NCI-H1930 (cell line): ENCODE measurements at places on chromosomes 5 and 9.

DNA sequence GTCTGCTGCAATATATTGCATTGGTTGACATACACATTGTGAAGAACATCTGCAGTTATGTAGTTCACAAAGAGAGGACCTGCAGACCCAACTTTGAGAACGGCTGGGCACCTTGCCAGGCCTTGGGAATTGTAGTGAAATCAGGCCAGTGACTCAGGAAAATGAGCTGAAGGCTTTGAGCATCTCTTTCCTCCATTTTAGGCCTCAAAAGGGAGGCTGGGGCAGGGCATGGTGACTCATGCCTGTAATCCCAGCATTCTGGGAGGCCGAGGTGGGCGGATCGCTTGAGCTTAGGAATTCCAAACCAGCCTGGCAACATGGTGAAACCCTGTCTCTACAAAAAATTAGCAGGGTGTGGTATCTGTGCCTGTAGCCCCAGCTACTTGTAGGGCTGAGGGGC is 1.4 kb upstream of the IPPK start:
- DNase-seq: no peak

- no peak for DNase-seq
Measured at GRCh38 chr5:168022446-168023169, 268.8 kb upstream of the WWC1 start.

- DNase-seq: no peak
Measured at GRCh38 chr5:178671602-178672144, 44.8 kb upstream of the CLK4 start.

- DNase-seq: no peak
Measured at GRCh38 chr9:122126331-122127261, 33.0 kb downstream of the NDUFA8 start.

GRCh38 chr9:137272241-137273094 is 5.1 kb upstream of the TOR4A start:
- DNase-seq: no peak

DNA sequence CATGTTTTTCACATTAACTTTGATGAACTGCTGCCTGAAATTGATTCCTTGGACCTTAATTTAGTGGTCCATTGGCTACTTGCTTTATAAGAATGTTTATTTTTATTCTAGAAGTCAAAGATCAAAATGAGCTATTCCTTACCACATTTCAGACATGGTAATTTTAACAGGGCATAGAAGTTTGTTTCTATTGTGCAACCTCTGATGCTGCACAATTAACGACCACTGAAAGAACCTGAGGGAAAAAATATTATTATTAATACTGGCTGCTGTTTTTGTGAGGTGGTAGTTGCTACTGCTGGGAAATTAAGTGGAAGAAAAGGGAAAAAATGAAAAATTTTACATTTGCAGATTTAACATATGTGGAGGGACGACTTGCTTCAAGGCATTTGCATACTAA is 37.9 kb upstream of the RAB3C start:
- DNase-seq: no peak

DNA sequence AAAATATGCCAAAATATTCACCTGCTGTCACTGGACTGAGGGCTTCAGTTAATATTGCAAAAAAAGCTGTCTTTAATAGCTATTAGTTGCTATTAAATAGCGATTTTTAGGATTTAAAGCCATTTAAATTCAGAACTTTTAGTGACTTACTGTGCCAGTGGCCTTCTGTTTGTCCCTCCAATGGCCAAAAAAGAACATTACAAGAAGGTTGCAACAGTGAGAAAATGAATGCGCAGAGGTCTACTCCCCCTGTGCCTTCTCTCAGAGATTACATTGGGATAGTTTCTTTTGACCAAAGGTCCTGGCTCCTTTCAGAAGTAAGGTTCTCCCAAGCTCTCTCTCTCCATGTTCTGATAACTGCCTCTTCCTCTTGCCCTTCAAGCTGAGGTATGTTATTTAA is 930.3 kb upstream of the ARRDC3 start:
- DNase-seq: no peak

DNA sequence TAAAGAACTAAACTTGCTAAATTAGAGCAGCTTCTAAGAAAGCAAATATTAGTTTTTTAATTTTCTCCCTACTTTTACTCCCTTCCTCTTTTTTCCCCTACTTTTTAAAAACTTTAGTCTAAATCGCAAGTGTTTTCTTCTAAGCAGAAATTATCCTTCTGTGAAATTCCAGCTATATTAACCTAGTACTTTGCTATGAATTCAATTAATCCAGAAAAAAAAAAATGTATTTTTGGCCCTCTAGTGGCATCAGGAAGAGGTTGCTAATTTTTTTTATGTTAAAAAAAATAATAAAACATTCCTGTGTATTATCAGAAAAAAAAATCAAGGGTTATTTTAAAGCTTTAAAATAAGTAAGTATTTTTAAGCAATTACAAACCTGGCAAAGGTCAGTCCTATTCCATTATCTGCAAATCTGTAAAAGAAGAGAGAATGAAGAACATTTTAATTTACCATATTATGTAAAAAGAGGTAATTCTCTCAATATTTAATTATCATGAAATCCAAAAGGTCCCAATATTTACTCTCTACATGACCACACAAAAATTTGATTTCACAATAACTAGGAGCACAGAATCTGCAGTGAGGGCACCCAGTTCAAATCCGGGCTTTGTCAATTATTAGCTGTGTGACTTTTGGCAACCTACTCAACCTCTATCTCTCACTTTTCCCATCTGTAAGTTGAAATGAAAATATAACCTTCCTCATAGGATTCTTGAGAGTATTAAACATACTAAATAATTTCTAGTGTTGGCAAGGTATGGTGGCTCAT is 52.0 kb downstream of the CEMIP2 start:
- no peak for DNase-seq

- DNase-seq: no peak
Measured at GRCh38 chr9:110351009-110351467, 13.4 kb upstream of the TXNDC8 start.

- DNase-seq: no peak
Measured at GRCh38 chr9:2128618-2129017, 113.5 kb downstream of the SMARCA2 start.

GRCh38 chr5:38329132-38329715 is 70.9 kb downstream of the EGFLAM start:
- no peak for DNase-seq

- no peak for DNase-seq
Measured at GRCh38 chr5:92944903-92945604, 636.0 kb downstream of the NR2F1-AS1 start.

GRCh38 chr5:157613385-157614245 is 38.0 kb upstream of the ADAM19 start:
- no peak for DNase-seq

DNA sequence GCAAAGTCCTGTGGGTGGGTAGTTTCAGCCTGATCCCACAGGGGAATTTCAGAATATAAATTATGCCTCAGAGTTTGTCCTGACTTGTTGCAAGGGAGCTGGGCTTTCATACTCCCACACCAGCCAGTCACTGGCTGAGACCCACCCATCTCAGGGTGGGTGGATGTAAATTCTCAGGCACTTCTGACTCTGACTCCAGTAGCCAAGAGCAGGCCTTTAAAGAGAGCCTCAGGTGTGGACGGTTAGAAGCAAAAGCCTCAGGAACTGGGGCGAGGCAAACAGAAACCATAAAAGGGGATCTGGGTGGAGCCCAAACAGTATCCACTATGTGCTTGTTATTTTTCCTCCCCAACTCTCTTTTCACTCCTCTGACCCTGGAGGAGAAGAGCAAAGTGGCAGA is 28.6 kb upstream of the FBXW11 start:
- no peak for DNase-seq

GRCh38 chr9:134937566-134938345 is 20.0 kb upstream of the FCN1 start:
- no peak for DNase-seq

DNA sequence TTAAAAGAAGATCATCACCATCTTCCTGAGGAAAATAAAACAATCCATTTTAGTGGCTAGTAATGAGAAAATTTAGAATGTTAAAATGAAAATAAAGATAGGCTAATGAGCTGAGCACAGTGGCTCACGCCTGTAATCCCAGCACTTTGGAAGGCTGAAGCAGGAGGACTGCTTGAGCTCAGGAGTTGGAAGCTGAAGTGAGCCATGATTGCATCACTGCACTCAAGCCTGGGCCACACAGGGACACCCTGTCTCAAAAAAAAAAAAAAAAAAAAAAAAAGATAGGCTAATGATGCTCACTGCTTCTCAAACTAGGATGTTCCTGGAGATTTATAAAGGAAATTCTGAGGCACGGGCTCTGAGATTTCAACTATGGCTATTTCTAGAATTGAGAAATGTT is 50.3 kb downstream of the CPLANE1 start:
- no peak for DNase-seq

DNA sequence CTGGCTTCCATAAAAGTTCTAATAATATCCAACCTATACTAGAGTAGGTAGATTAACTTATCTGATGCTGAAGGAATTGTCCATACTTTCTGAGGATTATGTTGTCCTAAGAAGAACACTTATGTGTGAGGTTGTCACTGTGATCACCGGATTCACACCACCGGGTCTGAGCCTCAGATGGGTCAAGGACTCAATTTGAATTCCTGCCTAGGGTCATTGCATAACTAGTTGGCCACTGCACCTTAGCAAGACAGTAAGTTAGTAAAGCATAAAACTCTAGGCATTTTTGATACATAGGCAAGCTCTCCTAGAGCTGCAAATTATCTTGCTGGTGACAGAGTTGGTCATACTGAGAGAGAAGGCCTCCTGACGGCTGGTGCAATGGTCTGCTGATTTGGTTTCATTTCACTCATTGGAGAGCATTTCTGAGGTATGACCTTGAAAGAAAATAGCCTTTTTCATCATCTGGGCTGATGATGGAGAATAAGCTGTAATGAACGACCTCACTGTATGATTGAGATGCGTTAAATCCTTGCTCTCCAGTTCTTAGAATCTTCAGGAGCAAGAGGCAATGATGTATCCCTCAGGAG is 72.0 kb upstream of the CKMT2 start:
- DNase-seq: no peak

GRCh38 chr5:7629561-7629960 is 221.4 kb downstream of the CFAP90 start:
- peak; percentile 18 for DNase-seq

DNA sequence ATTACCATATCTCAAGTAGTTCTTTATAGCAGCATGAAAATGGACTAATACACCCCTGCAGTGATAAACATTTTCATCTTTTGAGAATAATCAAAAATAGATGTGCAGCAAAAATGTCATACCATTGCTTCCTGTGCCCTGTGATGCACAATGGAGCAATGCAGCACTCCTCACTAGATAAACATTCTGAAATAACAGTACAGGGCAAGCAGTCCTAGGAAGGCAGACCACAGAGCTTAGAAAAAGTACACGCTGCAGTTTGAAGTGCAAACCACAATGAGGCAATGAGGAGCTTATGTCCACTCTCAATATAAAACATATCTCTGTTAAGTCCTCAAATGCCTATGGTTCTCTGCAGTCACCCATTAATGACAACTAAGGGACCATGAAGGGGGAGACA is 367.6 kb downstream of the PDE4D start:
- DNase-seq: no peak

DNA sequence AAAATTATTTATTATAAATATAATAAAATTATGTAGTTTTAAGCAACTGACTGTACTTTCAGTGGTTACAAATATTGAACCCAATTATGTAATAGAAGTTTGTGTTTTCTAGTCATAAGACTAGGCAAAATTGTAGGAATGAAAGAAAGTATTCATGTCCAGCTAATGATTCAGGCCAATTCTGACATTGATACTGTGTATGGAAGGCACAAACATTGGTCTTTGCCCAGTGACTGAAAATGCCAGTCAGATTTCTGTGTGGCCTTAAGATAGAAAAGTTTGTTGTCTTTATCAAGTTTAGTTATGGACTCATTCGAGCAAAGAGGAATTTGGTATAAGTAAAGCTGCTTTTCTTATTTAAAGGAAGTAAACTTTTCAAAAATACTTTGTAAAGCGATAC is 60.3 kb downstream of the SLC12A2 start:
- no peak for DNase-seq

DNA sequence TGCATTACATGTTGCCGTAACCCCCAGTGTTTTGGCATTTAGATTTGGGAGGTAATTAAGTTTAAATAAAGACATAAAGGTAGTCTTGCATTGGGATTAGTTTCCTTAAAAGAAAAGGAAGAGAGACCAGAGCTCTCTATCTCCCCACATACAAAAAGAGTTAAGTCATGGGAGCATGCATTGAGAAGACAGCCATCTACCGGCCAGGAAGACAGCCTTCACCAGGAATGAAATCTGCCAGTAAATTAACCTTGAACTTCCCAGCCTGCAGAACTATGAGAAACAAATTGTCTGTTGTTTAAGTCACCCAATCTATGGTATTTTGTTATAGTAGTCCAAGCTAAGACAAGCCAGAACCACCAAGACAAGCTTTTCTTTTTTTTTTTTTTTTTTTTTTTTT is 567.0 kb upstream of the CDH18 start:
- DNase-seq: peak; percentile 9

- no peak for DNase-seq
Measured at GRCh38 chr9:33435821-33436277, 11.5 kb downstream of the AQP3 start.

- DNase-seq: no peak
Measured at GRCh38 chr9:16712787-16713186, 157.7 kb downstream of the BNC2 start.

- no peak for DNase-seq
Measured at GRCh38 chr5:148853868-148854267, 27.5 kb downstream of the ADRB2 start.

DNA sequence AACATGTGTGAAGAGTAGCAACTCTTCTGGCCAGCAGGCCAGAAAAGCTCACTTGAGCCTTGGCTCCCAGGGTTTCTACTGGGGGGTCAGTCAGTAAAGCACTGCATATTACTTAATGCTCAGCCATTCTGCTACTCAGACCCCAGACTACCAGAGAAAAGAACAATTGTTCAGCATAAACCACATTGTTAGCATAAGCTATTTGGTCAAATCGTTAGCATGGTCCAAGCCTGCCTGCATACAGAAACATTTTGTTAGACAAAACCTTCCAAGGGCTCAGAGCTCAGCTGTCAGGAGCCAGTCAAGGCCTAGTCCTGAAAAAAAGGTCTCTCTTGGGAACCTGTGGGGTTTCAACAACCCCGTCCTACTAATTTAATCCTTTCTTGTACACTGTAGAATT is 449.3 kb downstream of the PRR16 start:
- DNase-seq: no peak

DNA sequence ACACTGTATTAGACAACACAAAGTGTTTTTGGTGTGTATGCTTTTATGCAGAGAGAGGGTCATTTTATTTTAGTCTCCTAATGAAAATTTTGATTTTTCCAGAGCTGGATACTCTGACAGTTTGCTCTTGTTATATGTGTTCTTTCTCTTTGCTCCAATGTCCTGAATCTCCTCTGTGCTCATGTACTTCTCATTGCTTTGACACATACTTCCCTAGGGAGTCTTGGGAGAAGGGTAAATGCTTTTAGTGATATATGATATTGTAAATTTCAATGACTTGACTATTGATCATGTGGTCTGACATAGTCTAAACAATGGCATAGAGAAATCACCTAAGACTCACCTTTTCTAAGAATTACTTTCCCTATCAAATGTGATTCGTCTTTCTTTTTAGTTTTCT is 972.6 kb upstream of the EDIL3 start:
- no peak for DNase-seq

GRCh38 chr5:79576606-79577289 is 35.5 kb upstream of the TENT2 start:
- DNase-seq: no peak
